Upper lobe of left lung (tissue), 6 donors: ENCODE measurements at places on chromosomes 1 and 21. TPM values are rescaled to one million over a fixed set of nuclear protein-coding genes. Genes with fewer than 3 reads are reported as not detected.

DNA sequence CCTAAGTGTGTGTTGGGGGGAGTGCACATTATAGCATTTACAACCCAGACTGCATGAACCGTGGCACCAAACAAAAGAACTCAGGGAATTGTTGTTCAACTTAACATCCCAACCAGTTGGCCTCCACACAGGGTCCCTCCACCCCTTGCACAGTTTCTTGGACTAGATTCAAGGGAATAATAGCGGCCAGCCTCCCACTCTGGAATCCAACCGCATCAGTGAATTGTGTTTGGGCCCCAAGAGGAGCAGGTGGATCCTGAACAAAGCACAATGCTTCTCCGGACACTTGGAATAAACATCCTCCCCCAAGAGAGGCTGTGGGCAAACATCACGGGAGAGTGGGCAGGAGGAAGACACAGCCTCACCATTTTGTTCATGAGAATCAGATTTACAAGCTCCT is 18.2 kb downstream of the CD34 start:
- no peak for DNase-seq
- H3K36me3 ChIP-seq, result no peaks in the 10 kb centered on the region
- H3K4me3 ChIP-seq, result no peak overlapping the region
- H3K27ac ChIP-seq, result peak overlapping the region; percentile 81
- H3K27me3 ChIP-seq, result no peaks in the 10 kb centered on the region

DNA sequence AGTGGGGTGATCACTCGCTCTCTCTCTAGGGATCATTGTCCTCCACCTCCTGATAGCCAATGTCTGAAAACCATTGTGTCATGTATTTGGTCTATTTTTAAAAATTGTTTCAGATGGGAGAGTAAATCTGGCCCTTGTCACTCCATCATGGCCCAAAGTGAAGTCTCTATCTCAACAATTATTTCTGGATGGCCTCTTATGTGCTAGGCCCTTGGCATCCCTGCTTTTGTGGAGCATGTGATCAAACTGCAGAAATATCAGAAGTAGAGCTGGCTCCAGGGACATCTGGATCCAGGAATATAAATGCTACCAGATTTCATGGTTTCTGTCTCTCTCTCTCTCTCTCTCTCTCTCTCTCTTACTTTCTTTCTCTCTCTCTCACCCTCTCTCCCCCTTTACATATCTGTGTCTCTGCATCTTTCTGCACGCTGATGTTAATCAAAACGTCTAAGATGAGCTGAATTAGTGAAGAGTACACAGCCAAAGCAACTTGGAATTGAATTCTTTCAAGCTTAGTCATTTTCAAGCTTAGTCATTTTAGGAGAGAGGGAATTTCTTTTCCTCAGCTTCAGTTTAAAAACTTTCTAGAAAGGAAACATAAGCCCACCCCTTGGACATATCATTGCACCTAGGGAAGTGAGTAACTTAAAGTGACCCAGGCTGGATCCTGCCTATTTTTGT is 47.4 kb upstream of the DOCK7 start:
- H3K36me3 ChIP-seq, result no peaks in the 10 kb centered on the region
- no peaks in the 10 kb centered on the region for H3K27me3 ChIP-seq
- H3K4me3 ChIP-seq, result no peak overlapping the region
- H3K27ac ChIP-seq, result no peak overlapping the region
- no peak for DNase-seq
- H3K4me1 ChIP-seq, result no peaks in the 10 kb centered on the region

DNA sequence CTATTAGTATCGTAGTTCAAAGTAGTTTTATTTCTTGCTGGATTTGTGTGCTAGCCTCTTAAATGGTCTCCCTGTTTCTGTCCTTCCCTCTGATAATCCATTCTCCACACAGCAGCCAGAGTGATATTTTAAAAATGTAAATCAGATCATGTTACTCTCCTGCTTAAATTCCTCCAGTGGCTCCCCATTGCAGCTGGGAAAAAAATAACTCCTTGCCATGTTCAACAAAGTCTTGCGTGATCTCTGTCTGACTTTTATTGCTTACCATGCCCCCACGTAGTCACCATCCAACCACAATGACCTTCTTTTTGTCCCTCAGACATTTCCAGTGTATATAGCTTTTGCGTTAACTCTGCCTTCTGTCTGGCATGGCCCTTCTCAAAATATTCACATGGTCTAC is 178.8 kb downstream of the FGGY start:
- H3K4me1 ChIP-seq, result no peaks in the 10 kb centered on the region
- H3K27me3 ChIP-seq, result no peaks in the 10 kb centered on the region
- H3K27ac ChIP-seq, result no peak overlapping the region

DNA sequence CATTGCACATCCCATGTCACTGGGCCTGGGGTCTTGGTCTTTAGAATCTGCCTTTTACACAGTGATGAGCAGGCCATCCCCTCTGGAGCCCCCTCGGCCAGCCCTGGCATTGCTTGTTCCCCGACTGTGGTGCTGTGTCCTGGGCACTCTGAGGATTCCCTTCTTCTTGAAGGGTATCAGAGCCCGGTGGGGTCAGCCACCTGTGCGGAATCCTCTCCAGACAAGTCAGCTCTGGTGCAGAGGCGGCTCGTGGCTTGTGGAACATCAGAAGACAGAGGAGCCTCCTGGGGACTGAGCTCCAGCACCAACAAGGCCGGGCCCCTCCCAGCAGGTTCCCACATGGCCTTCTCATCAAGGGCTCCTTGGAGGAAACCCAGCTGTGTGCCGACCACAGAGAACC is 57.9 kb upstream of the AJAP1 start:
- H3K27ac ChIP-seq, result no peak overlapping the region
- no peaks in the 10 kb centered on the region for H3K27me3 ChIP-seq
- H3K4me3 ChIP-seq, result no peak overlapping the region
- no peak for DNase-seq
- no peaks in the 10 kb centered on the region for H3K4me1 ChIP-seq

DNA sequence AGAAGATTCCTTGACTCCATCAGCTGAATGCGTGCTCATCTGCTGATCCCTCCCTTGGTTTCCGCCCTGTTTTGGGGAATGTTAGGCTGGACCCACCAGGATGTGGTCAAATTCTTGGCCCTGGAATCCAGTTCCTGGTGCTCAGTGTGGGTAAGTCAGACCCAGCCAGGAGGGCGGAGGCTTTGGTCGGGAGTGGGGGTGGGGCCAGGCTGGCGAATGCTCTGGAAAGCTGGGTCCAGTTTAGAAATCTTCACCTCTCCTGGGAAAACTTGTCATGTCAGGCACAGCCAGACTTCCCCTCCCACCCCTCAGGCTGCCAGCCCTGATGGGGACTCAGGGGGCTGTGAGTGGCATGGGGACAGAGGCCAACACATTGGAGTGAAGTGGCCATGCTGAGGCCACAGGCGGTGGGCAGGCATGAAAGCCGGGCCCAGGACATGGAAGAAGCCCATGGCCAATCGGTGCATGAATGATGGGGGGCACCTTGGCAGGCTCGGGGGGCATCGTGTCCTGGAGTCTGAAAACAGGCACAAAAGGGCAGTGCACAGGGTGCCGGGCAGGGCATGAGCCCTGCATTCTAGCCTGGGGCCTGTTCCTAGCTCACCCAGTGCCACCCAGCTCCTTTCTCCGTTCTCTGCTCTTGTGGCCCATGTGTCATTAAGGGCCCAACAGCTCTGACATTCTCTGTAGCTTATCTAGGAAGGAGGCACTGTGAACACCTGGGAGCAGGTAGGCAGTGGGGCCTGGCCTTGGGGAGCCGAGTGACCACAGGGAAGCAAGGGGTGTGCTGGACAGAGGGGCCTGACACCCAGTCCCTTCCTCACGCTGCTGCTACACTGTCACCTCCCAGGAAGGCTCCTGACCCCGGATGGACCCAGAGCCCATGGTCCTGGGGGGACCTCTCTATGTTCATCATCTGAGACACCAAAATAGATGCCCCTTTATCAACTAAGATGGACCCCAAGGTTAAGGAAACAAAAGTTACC is 14.6 kb upstream of the PADI1 start:
- no peak overlapping the region for H3K27ac ChIP-seq
- no peak overlapping the region for H3K4me3 ChIP-seq
- no peaks in the 10 kb centered on the region for H3K4me1 ChIP-seq
- H3K36me3 ChIP-seq, result no peaks in the 10 kb centered on the region

- H3K27ac ChIP-seq, result peak overlapping the region; percentile 76
- DNase-seq, result peak; percentile 95
- peaks cover 5% of the 10 kb centered on the region for H3K4me1 ChIP-seq
- no peaks in the 10 kb centered on the region for H3K27me3 ChIP-seq
- no peaks in the 10 kb centered on the region for H3K36me3 ChIP-seq
Measured at GRCh38 chr1:6026095-6026809, 19.4 kb upstream of the KCNAB2 start.

GRCh38 chr1:219066631-219067349 is 106.9 kb upstream of the LYPLAL1 start:
- H3K4me1 ChIP-seq, result peaks cover 3% of the 10 kb centered on the region
- DNase-seq, result no peak
- H3K27me3 ChIP-seq, result no peaks in the 10 kb centered on the region
- no peak overlapping the region for H3K27ac ChIP-seq
- H3K4me3 ChIP-seq, result no peak overlapping the region

DNA sequence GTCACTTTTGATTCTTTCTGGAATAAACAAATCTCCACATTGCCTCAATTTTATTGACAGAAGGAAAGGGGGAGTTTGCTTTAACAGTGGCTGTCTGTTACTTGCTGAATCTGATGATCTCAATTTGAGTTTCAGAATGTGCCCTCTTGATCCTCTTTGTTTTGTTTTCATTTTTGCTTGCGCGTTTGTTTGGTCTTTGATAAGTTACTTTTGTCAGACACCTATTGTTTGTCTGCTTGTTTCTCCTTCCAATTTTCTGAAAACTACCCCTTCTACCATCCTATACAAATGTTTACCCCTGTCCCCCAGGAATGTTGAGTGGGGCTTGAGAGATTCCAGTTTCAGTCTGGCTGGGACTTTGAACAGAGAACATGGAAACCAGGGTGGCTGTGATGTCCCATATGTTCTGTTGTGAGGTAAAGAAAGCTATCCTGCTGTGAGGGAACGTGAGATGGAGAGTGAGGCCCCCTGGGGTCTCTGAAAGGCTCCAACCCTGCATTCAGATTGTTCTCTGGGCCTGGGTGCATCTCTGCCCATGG is 11.8 kb upstream of the XCL2 start:
- no peak overlapping the region for H3K4me3 ChIP-seq
- no peak overlapping the region for H3K27ac ChIP-seq
- no peaks in the 10 kb centered on the region for H3K27me3 ChIP-seq
- no peaks in the 10 kb centered on the region for H3K4me1 ChIP-seq

GRCh38 chr1:200558866-200559459 is 61.6 kb downstream of the KIF14 start:
- H3K27ac ChIP-seq, result no peak overlapping the region
- no peak overlapping the region for H3K4me3 ChIP-seq
- H3K27me3 ChIP-seq, result no peaks in the 10 kb centered on the region
- no peak for DNase-seq
- H3K36me3 ChIP-seq, result no peaks in the 10 kb centered on the region
- H3K4me1 ChIP-seq, result no peaks in the 10 kb centered on the region

DNA sequence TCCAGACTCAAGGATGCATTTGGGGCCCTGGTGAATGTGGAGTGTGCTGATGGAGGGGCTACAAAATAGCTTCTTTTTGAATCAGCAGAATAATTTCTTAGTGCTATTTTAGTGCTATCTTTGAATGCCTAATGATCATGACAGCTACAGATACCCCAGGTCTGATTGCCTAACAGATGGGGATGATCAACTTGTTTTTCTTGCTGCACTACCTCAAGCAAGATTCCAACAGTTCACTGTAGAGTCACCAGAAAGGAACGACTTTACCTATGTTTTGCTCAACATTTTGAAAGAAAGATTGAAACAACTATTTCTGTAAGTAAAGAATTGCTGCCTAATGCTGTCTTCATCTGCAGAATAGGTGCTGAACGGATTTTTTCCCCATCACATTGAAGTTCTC is 42.6 kb upstream of the VAV3 start:
- H3K4me1 ChIP-seq, result no peaks in the 10 kb centered on the region
- no peaks in the 10 kb centered on the region for H3K36me3 ChIP-seq
- no peak overlapping the region for H3K4me3 ChIP-seq
- DNase-seq, result no peak

- peaks cover 11% of the 10 kb centered on the region for H3K4me1 ChIP-seq
- H3K27me3 ChIP-seq, result no peaks in the 10 kb centered on the region
- H3K36me3 ChIP-seq, result peaks cover 17% of the 10 kb centered on the region
- H3K27ac ChIP-seq, result no peak overlapping the region
- DNase-seq, result no peak
Measured at GRCh38 chr1:10075732-10076131, 43.0 kb downstream of the UBE4B start.

GRCh38 chr21:15826147-15826780 is 96.5 kb downstream of the USP25 start:
- no peak for DNase-seq
- H3K4me1 ChIP-seq, result peaks cover 7% of the 10 kb centered on the region
- H3K4me3 ChIP-seq, result no peak overlapping the region
- no peaks in the 10 kb centered on the region for H3K27me3 ChIP-seq
- peaks cover 24% of the 10 kb centered on the region for H3K36me3 ChIP-seq
- H3K27ac ChIP-seq, result peak overlapping the region; percentile 0

GRCh38 chr1:92619466-92620189 is 132.9 kb upstream of the GFI1 start:
- no peaks in the 10 kb centered on the region for H3K4me1 ChIP-seq
- no peak overlapping the region for H3K27ac ChIP-seq
- H3K36me3 ChIP-seq, result no peaks in the 10 kb centered on the region
- H3K27me3 ChIP-seq, result no peaks in the 10 kb centered on the region
- no peak for DNase-seq
- no peak overlapping the region for H3K4me3 ChIP-seq

The CD5L gene
- 2.4 TPM for total RNA-seq

The OR2AJ1 gene
- total RNA-seq, result 0.49 TPM

The LRRIQ3 gene
- total RNA-seq, result 0.30 TPM

The MPL gene
- total RNA-seq, result 0.46 TPM

The SYT2 gene
- total RNA-seq, result not detected

The DPH2 gene
- total RNA-seq, result 16.8 TPM

The CEP104 gene
- 52.8 TPM for total RNA-seq

The KPRP gene
- total RNA-seq, result not detected

The PUSL1 gene
- 37.5 TPM for total RNA-seq

The C1orf94 gene
- total RNA-seq, result not detected

The SPRR2A gene
- total RNA-seq, result not detected
